ENCODE measurements at places on chromosomes 4 and X.
A peak's percentile ranks its signal among the peaks of the same experiment; 100 is the strongest.

GRCh38 chrX:23952984-23953907 lies 45.4 kb downstream of the CXorf58 start:
- H3K27me3 ChIP-seq = no peaks in the 10 kb centered on the region
- DNase-seq = no peak

GRCh38 chr4:174613979-174614378 lies 91.7 kb upstream of the HPGD start:
- no peak for DNase-seq
- H3K36me3 ChIP-seq = no peaks in the 10 kb centered on the region
- H3K27me3 ChIP-seq = no peaks in the 10 kb centered on the region
- no peak overlapping the region for H3K4me3 ChIP-seq
- no peaks in the 10 kb centered on the region for H3K4me1 ChIP-seq
- H3K27ac ChIP-seq = no peak overlapping the region

GRCh38 chr4:2269206-2269531 lies 7.3 kb upstream of the MXD4 start:
- H3K27ac ChIP-seq = no peak overlapping the region
- no peaks in the 10 kb centered on the region for H3K4me1 ChIP-seq
- no peaks in the 10 kb centered on the region for H3K36me3 ChIP-seq

DNA sequence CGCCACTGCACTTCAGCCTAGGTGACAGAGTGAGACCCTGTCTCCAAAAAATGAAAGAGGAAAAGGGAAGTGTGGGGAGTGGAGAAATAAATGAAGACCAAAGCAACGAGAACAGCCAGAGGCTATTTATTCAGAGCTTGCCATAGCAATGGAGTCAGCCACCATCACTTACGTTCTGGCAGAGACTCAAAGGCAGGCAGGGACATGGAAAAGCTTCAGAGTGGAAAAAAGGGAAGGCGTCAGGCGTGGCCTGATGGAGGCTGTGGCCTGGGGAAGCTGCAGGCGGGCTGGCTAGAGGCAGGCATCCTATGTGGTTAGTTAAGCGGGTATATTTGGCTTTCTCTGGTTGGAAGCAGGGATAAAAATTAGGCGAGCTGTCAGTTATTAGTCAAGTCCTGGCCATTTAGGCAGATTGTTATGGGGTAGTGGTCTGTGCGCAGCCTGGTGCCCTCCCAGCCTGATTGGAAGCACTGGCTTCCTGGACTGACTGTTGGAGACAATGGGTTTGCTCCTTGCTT lies 73.3 kb downstream of the DCTD start:
- no peaks in the 10 kb centered on the region for H3K27me3 ChIP-seq
- no peak overlapping the region for H3K4me3 ChIP-seq
- H3K36me3 ChIP-seq = no peaks in the 10 kb centered on the region
- no peaks in the 10 kb centered on the region for H3K4me1 ChIP-seq
- no peak for DNase-seq
- no peak overlapping the region for H3K27ac ChIP-seq

DNA sequence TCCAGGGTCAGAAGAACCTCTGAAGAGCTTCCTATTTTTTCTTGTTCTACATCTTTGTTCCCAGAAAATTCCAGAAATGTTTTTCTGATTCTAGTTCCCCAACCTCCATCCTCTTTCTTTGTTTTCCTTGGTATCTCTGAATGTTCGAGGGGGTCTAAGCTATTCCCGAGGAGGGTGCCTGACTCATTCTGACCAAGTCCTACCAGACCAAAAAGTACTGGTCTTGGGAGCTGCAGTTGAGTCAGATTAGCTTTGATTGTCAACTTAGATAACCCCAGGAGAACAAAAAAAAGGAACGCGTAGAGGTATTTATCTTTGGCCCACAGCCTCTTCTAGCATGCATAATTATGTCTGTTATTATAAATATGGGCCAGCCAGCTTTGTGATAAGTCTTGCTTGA lies 12.1 kb upstream of the TENM3 start:
- no peaks in the 10 kb centered on the region for H3K4me1 ChIP-seq
- no peak overlapping the region for H3K4me3 ChIP-seq
- no peak for DNase-seq
- H3K36me3 ChIP-seq = no peaks in the 10 kb centered on the region

DNA sequence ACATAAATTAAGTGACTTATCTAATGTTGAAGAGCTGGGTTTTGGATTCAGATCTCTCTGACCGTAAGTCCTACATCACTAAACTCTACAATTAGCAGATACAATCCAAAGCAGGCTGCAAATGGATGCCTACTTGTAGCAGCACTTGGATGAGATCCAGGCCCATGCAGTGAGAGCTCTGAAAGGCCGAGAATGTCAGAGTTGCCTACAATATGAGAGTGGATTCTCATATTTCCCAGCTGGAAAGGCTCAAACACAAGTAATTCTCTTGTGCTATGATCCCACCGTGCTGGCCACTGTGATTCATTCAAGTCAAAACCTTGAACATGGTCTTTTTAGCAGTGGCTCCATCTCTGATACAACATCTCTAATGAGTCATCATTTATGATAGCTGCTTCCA lies 125.4 kb upstream of the CHRDL1 start:
- H3K27me3 ChIP-seq = no peaks in the 10 kb centered on the region
- H3K4me1 ChIP-seq = no peaks in the 10 kb centered on the region
- DNase-seq = no peak
- no peak overlapping the region for H3K4me3 ChIP-seq

DNA sequence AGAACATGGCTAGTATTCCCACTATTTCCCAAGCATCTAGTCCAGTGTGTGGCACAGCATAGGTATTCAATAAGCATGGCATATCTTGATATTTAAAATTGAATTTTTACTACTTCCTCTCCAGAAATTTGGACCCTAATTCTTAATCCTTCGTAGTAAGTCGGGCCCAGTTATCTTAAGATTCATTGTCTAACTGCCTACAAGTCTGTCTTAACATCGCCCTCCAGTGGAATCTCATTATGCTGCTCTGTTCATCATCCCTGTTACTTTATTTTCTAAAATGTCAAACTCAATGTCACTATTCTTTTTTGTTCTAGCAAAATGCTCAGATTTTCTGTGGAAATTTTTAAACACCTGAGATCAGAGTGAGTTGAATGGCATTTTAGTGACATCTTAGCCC lies 606.2 kb downstream of the KLHL13 start:
- no peaks in the 10 kb centered on the region for H3K27me3 ChIP-seq
- H3K4me3 ChIP-seq = no peak overlapping the region
- DNase-seq = peak; percentile 24
- no peak overlapping the region for H3K27ac ChIP-seq

GRCh38 chr4:157713342-157713741 lies 459.5 kb downstream of the GASK1B start:
- no peak overlapping the region for H3K4me3 ChIP-seq
- no peaks in the 10 kb centered on the region for H3K27me3 ChIP-seq
- H3K36me3 ChIP-seq = no peaks in the 10 kb centered on the region
- no peak for DNase-seq
- no peak overlapping the region for H3K27ac ChIP-seq
- H3K4me1 ChIP-seq = no peaks in the 10 kb centered on the region

- H3K27me3 ChIP-seq = no peaks in the 10 kb centered on the region
- no peak for DNase-seq
- no peaks in the 10 kb centered on the region for H3K4me1 ChIP-seq
- no peak overlapping the region for H3K27ac ChIP-seq
- peaks cover 4% of the 10 kb centered on the region for H3K36me3 ChIP-seq
Observed at GRCh38 chr4:75634951-75635350, 4.6 kb upstream of the CDKL2 start.

DNA sequence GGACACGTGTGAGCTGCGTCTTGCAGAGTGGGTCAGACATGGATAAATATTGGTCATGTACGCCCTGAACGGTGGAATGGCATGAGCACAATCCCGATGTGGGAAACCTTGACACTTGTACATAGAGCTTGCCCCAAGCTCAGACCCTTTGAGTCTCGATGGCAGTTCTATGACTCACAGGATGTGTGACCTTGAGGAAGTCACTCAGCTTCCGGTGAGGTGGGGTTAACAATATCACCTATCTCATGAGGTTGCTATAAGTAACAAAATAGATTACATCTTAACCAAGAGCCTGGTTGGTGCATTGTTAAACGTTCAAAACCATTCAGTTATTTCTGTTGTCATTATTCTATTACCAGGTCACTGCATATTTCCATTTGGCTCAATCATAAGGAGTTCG lies 109.1 kb upstream of the TBL1X start:
- no peaks in the 10 kb centered on the region for H3K4me1 ChIP-seq
- H3K27me3 ChIP-seq = no peaks in the 10 kb centered on the region
- no peak for DNase-seq
- no peak overlapping the region for H3K4me3 ChIP-seq
- H3K27ac ChIP-seq = no peak overlapping the region

DNA sequence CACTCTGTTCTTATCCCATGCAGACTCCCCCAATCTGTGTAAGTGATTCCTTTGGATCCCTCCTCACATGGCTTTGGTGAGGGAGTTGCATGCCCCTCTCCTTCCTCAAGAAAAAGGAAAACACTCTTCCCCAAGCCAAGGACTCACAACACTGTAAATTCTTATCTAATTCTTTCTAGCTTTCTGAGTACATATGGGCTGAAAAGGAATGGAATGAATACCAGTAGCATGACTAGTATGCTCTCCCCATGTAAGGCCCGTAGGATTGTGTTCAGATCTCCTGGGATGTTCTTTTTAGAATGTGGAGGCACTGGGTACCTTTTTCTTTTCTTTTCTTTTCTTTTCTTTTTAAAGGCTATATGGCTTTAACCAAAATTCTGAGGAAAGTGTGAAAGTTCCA lies 17.0 kb upstream of the MAGED1 start:
- DNase-seq = no peak
- H3K4me1 ChIP-seq = no peaks in the 10 kb centered on the region
- H3K27ac ChIP-seq = no peak overlapping the region
- no peak overlapping the region for H3K4me3 ChIP-seq

DNA sequence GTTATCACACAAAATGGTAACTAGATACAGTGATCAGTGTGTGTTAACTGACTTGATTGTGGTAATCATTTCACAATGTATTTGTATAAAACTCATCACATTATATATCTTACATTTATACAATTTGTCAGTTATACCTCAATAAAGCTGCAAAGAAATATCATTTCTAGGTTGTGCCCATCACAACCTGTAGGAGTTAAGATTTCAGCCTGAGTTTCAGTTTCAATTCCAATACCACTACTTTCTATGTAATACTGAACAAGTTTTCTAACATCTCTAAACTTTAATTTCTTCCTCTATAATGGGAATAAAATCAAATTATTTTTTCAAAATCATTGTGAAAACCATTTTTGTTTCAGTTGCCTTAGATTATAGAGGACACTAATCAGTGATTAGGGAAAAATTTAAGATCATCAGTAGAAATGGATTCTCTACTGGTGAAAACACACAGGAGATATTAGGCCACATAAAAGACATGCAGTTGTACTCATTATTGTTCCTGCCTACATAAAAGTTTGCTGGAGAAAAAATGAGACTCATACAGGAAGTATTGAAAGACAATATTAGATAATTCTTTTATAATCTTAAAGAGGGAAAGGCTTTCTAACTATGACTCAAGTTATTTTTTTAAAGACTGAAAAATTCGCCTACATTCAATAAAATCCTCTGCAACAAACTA lies 18.4 kb upstream of the TBC1D1 start:
- H3K36me3 ChIP-seq = no peaks in the 10 kb centered on the region
- no peak overlapping the region for H3K27ac ChIP-seq
- H3K4me3 ChIP-seq = no peak overlapping the region
- no peaks in the 10 kb centered on the region for H3K4me1 ChIP-seq
- no peak for DNase-seq
